ENCODE measurements at places on chromosomes 7 and 10.

DNA sequence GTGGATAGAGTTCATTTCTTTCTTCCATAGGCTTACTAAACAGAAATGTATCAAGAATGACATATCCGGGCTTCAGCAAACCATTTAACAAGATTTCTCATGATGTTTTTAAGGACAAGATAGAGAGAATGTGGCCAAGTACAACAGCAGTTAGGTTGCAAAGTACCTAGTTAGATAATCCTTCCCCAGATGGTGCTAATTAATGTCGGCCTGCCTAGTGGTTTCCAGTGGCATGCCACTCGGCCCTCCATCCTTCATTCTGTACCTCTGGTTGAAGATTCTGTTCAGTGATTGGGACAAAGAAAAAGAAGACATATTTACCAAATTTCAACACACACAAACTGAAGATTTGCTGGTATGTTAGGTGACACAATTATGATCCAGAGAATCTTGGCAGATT, 212.1 kb downstream of the MACC1 start:
- DNase-seq, result no peak

DNA sequence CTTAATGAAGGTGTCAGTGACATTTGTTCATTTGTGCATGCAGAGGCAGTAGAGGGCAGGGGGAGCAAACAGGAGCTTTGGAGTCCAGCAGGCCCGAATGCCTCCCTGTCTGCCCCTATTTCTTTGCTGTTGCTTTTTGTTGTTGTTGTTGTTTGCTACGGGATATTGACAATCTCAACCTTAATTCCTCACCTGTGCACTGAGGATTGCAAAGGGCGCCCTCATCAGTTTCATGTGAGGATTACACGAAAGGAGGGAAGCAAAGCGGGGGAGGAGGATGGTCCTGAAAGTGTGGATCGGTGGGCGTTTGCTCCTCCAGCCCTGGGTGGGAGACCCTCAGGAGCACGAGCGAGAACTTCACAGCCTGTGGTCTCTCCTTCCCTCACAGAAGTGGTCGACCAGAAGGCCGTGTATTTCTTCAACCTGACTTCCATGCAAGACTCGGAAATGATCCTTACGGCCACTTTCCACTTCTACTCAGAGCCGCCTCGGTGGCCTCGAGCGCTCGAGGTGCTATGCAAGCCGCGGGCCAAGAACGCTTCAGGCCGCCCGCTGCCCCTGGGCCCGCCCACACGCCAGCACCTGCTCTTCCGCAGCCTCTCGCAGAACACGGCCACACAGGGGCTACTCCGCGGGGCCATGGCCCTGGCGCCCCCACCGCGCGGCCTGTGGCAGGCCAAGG, 9.6 kb downstream of the GDF10 start:
- DNase-seq, result no peak

DNA sequence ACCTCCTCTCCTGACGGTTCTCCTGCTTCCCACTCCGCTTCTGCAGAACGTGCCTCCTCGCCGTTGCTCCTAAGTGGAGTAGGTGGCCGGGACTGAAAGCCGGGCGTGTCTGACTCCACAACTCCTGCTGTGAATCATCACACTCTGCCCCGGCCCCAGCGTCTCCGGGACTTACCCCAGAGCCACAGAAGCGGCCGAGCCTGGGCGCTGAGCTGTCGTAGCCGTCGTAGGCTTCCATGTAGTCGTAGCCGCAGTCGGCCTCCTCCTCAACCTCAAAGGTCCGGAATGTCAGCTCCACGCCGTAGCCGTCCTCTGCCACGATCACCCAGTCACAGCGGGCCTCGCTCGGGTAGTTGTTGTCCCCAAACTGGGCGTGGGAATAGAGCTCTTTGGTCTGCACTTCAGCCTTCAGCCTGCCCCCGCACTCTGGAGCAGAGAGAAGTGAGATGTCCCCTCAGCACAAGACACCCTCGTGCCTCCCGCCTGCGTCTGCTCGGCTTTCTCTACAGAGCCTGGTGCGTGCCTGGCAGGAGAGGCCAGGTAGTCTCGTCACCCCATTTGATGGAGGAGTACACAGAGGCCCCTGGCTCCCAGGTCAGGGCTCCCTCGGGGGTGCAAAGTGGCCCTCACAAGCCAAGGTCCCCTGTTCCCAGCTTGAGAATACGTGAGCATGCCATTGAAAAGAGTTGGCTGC, 11.2 kb upstream of the OPALIN start:
- no peak for DNase-seq

DNA sequence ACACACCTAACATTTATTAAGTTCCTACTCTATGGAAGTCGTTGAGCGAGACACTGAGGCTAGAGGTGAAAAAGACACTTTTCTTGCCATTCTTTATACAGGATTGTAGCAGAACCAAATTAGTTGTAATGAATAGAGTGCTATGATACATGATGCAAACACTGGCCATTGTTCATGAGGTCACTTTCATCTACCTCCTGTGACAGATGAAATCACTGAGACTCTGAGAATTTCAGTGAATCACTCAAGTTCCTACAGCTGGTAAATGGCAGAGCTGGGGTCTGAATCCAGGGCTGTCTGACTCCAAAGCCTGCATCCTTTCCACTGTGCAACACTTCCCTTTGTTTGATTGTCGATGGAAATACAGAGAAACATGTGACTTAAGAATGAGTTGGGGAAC, 657.6 kb downstream of the LRMDA start:
- no peak for DNase-seq

GRCh38 chr7:20407585-20408466, 77.1 kb downstream of the ITGB8 start:
- DNase-seq, result no peak

DNA sequence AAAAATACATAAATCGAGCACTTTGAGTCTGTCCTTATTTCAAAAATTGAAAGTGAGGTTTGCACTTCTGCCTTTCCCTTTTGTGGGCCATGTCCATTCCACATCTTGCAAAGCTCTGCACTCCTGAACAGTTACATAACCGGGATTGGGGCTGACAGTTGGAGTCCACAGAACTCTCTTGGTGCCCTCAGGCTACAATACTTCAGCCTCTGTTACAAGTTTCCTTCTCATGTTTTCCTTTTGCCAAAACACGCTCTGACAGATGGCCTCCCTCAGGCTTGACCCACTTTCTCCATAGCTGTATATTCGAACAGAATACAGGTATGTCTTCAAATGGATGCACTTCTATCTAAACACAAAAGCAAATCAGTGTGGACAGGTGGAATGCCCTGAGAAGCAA, 335.9 kb downstream of the WDR37 start:
- DNase-seq, result no peak

- no peak for DNase-seq
These were observed 63.6 kb upstream of the BMPER start for GRCh38 chr7:33841705-33842129.

- no peak for DNase-seq
These were observed 18.8 kb upstream of the TBC1D12 start for GRCh38 chr10:94383530-94383929.

DNA sequence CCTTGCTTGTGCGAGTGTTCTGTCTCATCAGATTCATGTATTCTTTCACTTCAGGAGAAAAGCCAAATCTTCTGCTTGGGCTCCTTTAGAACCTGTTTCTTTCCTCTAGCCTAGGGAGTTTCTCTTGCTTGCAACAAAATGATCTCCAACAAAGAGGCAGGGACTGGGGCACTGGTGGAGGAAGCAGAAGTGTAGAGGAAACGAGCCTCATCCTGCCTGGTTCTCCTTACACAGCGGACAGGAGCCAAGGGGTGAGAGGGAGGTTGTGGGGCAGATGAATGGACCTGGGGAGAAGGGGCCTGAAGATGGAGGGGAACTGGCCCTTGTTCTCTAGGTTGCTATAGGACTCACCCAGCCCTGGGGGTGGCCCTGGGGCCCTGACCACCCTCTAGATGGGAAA, 141.1 kb downstream of the PKD1L1 start:
- no peak for DNase-seq

DNA sequence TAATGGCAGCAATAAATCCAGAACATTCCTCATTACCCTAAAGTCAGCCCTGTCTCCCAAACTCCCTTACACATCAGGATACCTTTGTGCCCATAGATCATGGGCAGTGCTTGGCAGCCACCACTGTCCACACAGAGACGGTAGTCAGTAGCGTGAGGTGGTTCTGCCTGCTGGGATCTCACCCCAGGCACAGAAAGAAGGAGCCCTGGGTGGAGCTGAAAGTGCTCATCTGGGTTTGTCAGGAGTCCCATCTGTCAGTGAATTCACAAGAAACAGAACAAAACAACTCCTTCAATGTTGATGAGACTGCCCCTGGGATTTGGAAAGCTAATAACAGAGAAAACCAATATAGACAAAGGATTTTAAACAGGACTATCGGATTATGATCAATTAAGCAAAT, 90.2 kb upstream of the PRSS58 start:
- DNase-seq, result no peak

- no peak for DNase-seq
These were observed 91.8 kb downstream of the BAMBI start for GRCh38 chr10:28769091-28769604.

DNA sequence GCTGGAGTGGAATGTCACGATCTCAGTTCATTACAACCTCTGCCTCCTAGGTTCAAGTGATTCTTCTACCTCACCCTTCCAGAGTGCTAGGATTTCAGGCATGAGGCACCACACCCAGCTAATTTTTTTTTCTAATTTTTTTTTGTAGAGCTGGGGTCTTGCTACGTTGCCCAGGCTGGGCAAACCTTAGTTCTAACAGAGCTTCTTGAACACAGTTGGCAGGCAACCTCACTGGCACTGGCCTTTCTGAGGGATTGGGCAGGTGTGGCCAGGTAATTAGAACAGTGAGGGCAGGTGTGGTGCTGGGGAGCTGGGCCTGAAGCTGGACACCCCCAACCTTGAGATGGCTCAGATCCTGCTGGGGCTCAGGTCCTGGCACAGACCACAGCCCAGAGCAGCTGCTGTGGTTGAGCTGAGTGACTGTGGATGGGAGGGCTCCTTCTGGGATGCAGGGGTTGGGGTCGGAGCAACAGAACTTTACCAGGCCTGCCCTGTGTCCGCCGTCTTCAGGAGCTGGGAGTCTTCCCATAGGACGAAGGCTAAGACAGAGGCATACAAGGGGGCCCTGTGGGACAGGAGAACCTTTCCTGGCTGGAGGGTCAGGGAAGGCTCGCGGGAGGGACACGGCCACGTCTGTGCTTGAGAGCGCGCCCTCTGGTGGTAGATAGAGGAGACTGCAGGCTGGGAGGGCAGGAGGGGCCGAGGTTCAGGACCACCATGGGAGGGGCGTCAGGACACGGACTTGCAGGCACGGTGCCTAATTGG, 48.2 kb downstream of the COL26A1 start:
- peak; percentile 19 for DNase-seq

GRCh38 chr7:15620491-15621185, 58.8 kb upstream of the AGMO start:
- DNase-seq, result no peak

DNA sequence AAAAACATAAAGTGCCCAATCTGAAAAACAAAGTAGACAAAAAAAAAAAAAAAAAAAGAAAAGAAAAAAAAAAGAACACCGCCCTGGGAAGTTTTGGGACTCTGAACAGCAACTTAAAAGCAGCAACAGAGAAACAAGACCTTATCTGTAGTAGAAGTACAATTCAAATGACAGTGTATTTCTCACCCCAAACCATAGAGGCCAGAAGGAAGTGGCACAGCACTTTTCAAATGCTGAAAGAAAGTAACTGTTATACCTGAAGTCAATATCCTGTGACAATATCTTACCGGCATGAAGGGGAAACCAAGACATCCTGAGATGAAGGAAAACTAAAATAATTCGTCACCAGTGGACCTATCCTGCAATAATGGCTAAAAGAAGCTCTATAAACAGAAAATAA, 112.1 kb downstream of the DNAJC1 start:
- peak; percentile 1 for DNase-seq

- no peak for DNase-seq
These were observed 92.3 kb upstream of the ZNF438 start for GRCh38 chr10:31123946-31124345.

DNA sequence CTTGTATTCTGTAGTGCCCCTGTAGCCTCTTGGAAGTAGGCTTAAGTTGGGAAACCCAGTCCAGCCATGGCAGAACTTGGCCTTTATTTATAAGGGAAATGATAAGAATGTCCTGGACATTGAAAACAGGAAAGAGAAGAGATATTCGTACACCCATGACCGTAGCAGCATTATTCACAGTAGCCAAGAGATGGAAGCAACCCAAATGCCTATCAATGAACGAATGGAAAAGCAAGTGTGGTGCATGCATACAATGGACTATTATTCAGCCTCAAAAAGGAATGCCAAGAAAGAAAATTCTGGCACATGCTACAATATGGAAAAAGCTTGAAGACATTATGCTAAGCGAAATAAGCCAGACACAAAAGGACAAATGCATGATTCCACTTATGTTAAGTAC, 315.3 kb downstream of the CXCL12 start:
- no peak for DNase-seq

GRCh38 chr10:73413108-73413527, 740 bp downstream of the ANXA7 start:
- no peak for DNase-seq

DNA sequence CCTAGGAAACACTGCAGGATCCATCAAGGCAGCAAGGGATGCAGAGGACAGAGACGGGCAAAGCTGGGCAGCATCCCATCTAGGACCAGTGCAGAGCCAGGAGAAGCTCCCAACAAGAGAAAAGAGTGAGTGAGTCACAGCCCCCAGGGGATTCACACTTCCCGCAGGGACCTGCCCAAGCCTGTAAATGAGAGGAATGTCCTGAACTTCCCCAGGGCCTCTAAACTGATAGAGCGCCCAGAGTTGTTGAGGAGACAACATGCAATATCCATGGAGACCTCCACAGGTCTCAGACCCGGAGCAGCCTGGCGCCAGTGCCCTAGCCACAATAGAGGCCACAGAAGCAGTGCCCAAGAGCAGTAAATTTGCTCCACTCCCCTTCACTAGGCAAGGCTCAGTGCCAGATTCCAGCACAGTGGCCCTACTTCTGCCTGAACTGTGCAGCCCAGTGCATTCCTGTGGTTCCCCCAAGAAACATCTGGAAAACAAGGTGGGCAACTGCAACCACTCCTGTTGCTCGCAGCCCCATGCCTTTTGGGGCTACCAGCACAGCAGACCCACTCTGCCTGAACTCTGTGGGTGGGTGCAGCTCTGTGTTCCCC, 567.5 kb downstream of the POM121L12 start:
- no peak for DNase-seq

GRCh38 chr10:79153745-79154144, 85.0 kb downstream of the ZMIZ1 start:
- no peak for DNase-seq

GRCh38 chr10:70227548-70228320, 5.5 kb downstream of the PPA1 start:
- no peak for DNase-seq

- DNase-seq, result no peak
These were observed 10.1 kb upstream of the ATOH7 start for GRCh38 chr10:68242051-68242450.

- DNase-seq, result no peak
These were observed 6.4 kb downstream of the HEPACAM2 start for GRCh38 chr7:93219868-93220267.

DNA sequence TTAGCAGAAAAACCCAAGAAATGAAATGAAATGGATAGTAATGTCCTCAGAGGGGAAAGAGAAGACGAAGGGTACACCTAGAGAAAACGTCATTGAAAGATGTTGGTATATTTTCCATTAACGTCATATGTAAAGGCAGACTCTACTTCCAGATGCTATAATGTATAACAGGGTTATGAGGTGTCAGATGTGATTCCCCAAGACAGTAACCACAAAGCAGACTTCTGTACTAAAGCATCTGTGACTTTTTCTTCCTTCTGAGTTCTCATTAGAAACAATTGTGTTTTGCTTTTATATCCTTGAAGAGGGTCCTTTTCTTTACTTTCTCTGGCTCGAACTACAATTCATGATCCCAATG, 37.4 kb downstream of the LRRC72 start:
- no peak for DNase-seq

GRCh38 chr10:112313234-112313633, 30.0 kb downstream of the TECTB start:
- DNase-seq, result no peak

Data from CD4-positive, alpha-beta T cell treated with Interleukin-6 at 100 ng/mL for 8 hours (primary cell).